ENCODE measurements at places on chromosomes 13 and 19.

- H3K27ac ChIP-seq = no peak overlapping the region
- DNase-seq = no peak
- no peaks in the 10 kb centered on the region for H3K27me3 ChIP-seq
- H3K4me1 ChIP-seq = peaks cover 6% of the 10 kb centered on the region
- H3K4me3 ChIP-seq = no peak overlapping the region
- H3K36me3 ChIP-seq = no peaks in the 10 kb centered on the region
These were observed 5.2 kb upstream of the STK24 start for GRCh38 chr13:98581971-98582702.

DNA sequence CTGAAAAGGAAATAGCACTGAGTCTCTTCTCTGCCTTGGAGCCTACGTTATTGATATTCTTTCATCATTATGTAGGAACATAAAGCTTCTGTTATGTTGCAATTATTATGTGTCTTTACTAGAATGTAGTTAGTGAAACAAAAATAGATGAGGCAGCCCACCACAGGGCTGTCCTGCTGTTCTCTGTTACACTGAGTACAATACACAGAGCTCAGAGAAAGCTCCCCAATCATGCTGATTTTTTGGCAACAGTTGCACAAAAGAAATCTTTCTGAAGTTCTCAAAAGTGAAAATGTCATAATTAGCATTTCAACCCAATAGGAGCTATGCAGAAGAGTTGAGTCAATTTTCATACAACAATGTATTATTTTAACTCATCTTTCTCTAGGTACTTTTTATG is 119.5 kb downstream of the EFNB2 start:
- no peaks in the 10 kb centered on the region for H3K27me3 ChIP-seq
- H3K4me3 ChIP-seq = no peak overlapping the region
- no peaks in the 10 kb centered on the region for H3K4me1 ChIP-seq
- no peak overlapping the region for H3K27ac ChIP-seq
- no peaks in the 10 kb centered on the region for H3K36me3 ChIP-seq

- DNase-seq = peak; percentile 65
- H3K4me1 ChIP-seq = no peaks in the 10 kb centered on the region
These were observed 6.5 kb upstream of the LIPE start for GRCh38 chr19:42433503-42434260.

GRCh38 chr13:33497146-33497845 is 211.7 kb upstream of the STARD13 start:
- no peak overlapping the region for H3K4me3 ChIP-seq
- no peaks in the 10 kb centered on the region for H3K27me3 ChIP-seq
- DNase-seq = no peak
- H3K27ac ChIP-seq = no peak overlapping the region

DNA sequence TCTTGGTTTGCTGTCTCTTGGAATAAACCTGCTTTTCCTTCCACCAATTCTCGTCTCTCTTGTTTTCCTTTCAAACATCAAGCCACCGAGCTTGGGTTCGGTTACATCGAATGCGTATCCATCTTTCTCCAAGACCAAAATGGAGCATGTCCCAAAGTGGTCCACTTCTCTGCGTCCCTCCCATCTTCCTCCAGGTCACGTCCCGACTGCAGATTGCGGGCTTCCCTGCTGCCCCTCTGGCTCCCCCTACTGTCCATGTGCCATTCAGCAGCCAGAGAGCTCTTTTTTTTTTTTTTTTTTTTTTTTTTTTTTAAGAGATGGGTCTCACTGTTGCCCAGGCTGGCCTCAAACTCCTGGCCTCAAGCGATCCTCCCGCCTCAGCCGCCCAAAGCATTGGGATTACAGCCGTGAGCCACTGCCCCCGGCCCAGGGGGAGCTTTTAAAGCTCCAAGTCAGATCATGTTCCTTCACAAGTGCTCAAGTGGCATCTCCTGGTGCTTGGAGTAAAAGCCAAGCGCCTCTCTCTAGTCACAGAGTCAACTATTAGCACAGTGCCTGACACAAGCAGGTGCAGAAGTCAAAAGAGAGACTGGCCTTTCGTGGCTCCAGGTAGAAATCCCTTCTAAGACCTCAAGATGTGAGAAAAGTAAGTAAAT is 10.0 kb downstream of the COL5A3 start:
- no peaks in the 10 kb centered on the region for H3K4me1 ChIP-seq
- no peaks in the 10 kb centered on the region for H3K36me3 ChIP-seq
- H3K27ac ChIP-seq = no peak overlapping the region
- H3K27me3 ChIP-seq = peaks cover 10% of the 10 kb centered on the region

DNA sequence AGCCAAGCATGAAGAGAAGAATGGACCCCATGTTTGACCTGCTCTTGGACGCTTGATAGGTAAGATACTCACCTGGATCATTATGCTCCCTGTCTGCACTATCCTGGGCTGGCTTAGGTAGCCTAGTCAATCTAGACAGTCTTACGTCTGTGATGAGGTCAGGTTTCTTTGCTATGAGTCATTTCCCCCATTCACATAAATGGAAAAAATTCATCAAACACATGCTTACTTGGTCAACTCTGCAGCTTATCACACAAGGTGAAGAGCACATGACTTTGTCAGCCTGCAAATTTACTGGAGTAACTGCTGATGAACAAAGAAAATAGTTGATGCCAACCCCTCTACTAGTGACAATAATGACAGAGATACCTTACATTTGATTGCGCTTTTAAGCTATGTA is 170.0 kb downstream of the NUFIP1 start:
- H3K27me3 ChIP-seq = no peaks in the 10 kb centered on the region
- H3K27ac ChIP-seq = no peak overlapping the region
- DNase-seq = no peak
- no peaks in the 10 kb centered on the region for H3K4me1 ChIP-seq

- H3K27me3 ChIP-seq = no peaks in the 10 kb centered on the region
- no peaks in the 10 kb centered on the region for H3K4me1 ChIP-seq
- H3K36me3 ChIP-seq = no peaks in the 10 kb centered on the region
- DNase-seq = no peak
These were observed 1629.1 kb upstream of the PCDH20 start for GRCh38 chr13:63044589-63045313.

GRCh38 chr19:12994701-12995595 is at the start of gene NFIX:
TSS of gene NFIX (plus strand) at chr19:12995475. CDS start at chr19:12995838, 363 bp downstream.
- H3K4me1 ChIP-seq = peaks cover 10% of the 10 kb centered on the region
- H3K4me3 ChIP-seq = peak within 1 kb of the TSS; percentile 60
- no peaks in the 10 kb centered on the region for H3K36me3 ChIP-seq

GRCh38 chr13:91115776-91116175 is 231.7 kb upstream of the MIR17HG start:
- H3K27me3 ChIP-seq = no peaks in the 10 kb centered on the region
- H3K4me1 ChIP-seq = no peaks in the 10 kb centered on the region
- H3K27ac ChIP-seq = no peak overlapping the region
- no peak overlapping the region for H3K4me3 ChIP-seq

DNA sequence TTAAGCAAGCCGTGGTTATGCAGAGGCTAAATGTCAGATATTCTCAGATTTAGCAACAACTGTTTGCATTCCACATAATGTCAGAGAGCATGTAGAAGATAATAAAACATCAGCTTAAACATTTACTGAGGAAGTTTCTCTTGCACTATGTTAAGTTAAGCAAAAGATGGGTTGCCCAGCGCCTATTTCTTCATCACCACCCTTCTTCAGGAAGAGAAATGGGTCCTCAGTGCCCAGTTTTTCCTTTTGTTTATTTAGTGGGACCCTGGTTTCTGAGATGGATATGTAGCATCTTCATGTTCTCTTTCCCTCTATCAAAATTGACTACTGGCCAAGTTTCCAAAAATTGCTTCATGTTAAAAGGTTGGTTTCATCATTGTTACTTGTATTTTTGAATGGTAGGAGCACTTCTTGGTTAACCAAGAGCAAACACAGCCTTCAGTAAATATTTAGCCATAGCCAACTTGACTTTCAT is 356.8 kb downstream of the RFC3 start:
- H3K36me3 ChIP-seq = no peaks in the 10 kb centered on the region
- H3K27me3 ChIP-seq = no peaks in the 10 kb centered on the region
- DNase-seq = no peak
- H3K4me1 ChIP-seq = no peaks in the 10 kb centered on the region

GRCh38 chr19:17843292-17843827 is 4.4 kb downstream of the JAK3 start:
- no peak overlapping the region for H3K27ac ChIP-seq
- no peaks in the 10 kb centered on the region for H3K27me3 ChIP-seq
- peaks cover 49% of the 10 kb centered on the region for H3K4me1 ChIP-seq
- no peak for DNase-seq
- H3K4me3 ChIP-seq = no peak overlapping the region
- H3K36me3 ChIP-seq = no peaks in the 10 kb centered on the region

- H3K27ac ChIP-seq = no peak overlapping the region
- H3K4me1 ChIP-seq = no peaks in the 10 kb centered on the region
- H3K27me3 ChIP-seq = peaks cover 35% of the 10 kb centered on the region
- no peak overlapping the region for H3K4me3 ChIP-seq
These were observed 14.0 kb upstream of the PPP1R12C start for GRCh38 chr19:55131421-55131820.

DNA sequence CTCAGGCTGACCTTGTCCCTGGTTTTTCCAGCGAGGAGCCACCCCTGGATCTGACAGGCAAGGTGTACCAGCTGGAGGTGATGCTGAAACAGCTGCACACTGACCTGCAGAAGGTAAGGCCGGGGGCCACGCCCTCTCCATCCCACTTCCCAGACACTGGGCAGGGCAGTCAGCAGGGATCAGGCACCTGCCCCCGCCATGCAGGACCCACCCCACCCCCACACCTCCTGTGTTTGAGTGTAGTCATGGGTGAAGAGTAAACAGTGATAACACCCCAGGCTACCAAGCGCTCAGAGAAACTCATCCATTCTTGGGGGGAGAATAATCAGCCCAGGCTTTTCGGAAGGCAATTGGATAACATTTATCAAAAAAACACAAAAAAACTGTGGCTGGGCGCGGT is 19.9 kb downstream of the DPF1 start:
- H3K4me1 ChIP-seq = no peaks in the 10 kb centered on the region
- no peaks in the 10 kb centered on the region for H3K36me3 ChIP-seq
- H3K27me3 ChIP-seq = peaks cover under 1% of the 10 kb centered on the region
- DNase-seq = no peak
- H3K4me3 ChIP-seq = no peak overlapping the region
- no peak overlapping the region for H3K27ac ChIP-seq

DNA sequence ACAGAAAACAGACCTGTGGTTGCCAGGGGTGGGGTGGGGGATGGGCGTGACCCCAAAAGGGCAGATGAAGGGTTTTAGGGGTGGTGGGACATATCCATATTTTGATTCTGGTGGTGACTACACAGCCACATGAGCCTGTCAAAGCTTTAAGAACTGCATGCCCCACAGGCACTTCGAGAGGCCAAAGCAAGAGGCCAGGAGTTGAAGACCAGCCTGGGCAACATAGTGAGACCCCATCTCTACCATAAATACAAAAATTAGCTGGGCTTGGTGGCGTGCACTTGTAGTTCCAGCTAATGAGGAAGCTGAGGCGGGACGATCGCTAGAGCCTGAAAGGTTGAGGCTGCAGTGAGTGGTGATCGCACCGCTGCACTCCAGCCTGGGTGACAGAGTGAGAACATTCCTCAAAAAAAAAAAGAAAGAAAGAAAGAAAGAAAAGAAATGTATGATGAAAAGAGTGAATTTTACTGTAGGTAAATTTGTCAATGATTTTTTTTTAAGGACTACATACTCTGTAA is 18.9 kb upstream of the BCL3 start:
- H3K4me1 ChIP-seq = peaks cover 20% of the 10 kb centered on the region
- DNase-seq = peak; percentile 60

Measured in B cell (primary cell).